ENCODE measurements at places on chromosomes 12 and 14.
A peak's percentile ranks its signal among the peaks of the same experiment; 100 is the strongest.

- no peak for DNase-seq
Measured at GRCh38 chr14:68177728-68178127, 358.1 kb downstream of the RAD51B start.

- no peak for DNase-seq
Measured at GRCh38 chr14:33972583-33973081, 21.8 kb upstream of the EGLN3 start.

GRCh38 chr12:57590479-57590863, 521 bp upstream of the PIP4K2C start:
- no peak for DNase-seq

- DNase-seq: no peak
Measured at GRCh38 chr14:30988509-30988908, 36.9 kb upstream of the AP4S1 start.

DNA sequence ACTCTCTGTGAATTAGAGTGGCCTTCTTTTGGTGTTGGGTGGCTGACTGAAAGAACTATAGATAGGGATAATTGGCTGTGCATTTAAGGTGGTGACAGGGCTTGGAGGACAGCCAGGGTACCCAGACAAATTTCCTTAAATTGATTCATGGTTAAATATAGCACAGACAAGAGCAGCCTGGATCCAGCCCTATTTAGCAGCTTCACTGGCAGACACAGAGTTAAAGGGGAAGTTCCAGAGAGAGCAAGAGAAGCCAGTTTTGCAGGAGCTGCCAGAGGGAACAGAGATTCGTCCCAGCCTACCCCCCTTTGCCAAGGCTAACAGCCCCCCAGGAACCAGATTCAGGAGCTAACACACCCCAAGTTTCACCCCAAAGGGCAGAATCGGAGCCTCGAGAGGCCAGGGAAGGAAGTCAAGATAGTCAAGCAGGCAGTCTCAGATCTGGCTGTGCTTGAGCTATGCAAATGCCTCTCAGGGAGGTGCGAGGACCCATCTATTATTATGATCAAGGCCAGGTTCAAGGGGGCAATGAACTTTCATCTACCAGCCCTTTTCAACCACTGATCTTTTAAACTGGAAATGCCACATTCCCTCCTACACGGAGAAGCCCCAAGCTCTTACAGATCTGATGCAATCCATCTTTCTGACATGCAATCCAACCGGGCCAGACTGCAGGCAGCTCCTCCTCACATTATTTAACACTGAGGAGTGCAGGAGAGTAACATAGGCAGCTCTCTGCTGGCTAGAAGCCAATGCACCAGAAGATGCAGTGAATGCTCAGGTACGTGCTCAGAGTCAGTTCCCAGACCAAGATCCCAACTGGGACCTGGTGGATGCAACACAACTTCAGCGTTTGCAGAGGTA, 58.2 kb downstream of the DHRS2 start:
- no peak for DNase-seq

DNA sequence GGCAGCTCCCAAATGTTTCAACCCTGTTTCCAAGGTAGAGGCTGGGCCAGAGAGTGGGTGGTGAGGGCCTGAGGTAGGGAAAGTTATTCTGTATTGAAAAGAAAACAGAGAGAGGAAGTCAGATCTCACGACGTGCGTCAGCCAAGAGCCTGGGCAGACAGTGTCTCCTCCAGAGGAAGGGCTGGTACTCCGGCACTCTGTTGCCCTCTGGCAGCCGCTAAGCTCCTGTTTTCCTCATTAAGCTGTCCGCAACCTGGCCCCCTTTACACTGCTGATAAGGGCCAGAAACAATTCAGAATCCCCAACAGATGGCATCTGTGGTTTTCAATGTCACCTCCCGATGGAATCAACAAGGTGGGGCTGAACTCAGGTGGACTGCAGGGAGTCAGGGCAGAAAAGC, 26.0 kb upstream of the LTBP2 start:
- no peak for DNase-seq

GRCh38 chr12:113747017-113747416, 219.1 kb downstream of the RBM19 start:
- no peak for DNase-seq

DNA sequence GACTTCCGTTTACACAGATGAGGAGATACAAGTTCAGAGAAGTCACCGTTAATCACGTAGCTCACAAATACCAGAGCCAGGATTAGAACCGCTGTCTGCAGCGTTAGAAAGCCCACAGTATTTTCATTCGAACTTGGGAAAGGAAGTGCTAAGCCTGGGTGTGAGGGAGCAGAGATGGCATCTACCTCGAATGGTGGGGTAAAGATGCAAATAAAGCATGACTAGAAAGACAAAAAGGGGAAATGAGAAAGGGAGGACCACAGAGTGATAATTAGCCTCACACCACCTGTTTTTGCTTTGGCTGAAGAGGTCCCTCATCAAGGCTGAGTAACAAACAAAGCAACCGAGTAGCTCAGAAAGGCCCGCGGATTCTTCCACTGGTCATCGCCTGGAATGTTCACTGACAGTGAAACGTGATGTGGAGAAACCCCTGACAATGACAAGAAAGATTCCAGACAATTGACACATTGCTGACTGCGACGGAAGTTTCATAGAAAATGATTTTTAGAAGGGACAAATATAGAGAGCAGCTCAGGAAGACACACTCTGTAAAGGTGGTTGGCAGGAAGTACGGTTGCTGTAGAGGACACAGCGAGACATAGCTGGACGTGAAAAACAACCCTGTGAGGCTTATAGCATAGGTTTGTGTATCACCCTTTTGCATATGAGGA, 31.5 kb upstream of the BHLHE41 start:
- peak; percentile 35 for DNase-seq

GRCh38 chr14:100698666-100699448, 27.8 kb upstream of the DLK1 start:
- no peak for DNase-seq

GRCh38 chr12:65430571-65431306, 152.3 kb downstream of the MSRB3 start:
- DNase-seq: no peak

DNA sequence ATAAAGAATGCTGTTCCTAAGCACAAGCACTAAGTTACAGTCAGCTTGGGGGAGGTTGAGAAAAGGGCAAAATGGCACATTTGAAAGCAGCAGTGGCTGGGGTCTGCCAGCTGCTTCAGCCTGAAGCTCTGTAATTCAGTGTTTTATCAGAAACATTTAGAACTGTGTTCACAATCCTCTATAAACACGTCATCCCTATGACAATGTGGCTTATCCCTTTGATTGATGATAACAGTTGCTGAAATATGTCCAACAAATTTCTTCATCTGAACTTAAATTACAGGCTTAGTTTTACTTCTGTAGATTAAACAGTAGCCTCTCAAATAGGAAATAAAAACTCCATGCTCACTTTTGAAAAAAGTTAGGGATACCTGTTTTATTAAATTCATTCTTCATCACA, 108.8 kb downstream of the VEZT start:
- no peak for DNase-seq

- DNase-seq: peak; percentile 25
Measured at GRCh38 chr14:67240168-67240932, 885 bp upstream of the PALS1 start.

DNA sequence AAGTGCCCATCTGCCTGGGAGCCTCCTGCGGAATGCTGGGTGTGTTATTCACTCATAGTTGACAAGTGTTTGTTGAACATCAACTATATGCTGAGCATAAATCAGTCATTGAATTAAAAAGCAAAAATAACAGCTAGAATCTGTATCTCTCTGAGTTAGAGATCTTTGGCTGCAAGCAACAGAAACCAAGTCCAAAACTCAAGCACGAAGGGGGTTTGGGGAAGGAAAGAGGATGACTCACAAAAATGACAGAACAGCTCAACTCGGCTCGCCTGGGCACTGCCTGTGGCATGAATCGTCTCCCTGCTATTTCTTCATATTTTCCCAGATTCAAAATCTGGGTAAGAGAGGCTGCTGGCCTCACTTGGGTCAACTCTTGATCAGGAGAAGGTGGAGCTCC, 72.6 kb upstream of the NCOR2 start:
- no peak for DNase-seq

GRCh38 chr12:115208098-115208497, 524.1 kb upstream of the TBX3 start:
- DNase-seq: no peak

GRCh38 chr12:3419558-3419957, 71.4 kb upstream of the PRMT8 start:
- no peak for DNase-seq

- DNase-seq: no peak
Measured at GRCh38 chr12:80364056-80364455, 80.0 kb upstream of the PTPRQ start.

DNA sequence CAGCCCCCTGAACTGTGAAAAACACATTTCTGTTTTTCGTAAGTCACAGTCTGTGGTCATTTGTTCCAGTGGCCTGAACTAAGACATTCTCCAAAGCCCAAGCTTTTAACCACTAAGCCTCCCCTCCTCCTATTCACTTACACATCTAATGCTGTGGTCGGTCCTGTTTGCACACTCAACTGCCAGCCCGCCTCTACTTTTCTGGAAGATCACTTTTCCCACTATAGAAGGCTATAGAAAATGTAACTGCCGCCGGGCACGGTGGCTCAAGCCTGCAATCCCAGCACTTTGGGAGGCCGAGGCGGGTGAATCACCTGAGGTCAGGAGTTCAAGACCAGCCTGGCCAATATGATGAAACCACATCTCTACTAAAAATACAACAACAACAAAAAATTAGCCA, 524.7 kb upstream of the TMEM132C start:
- no peak for DNase-seq

GRCh38 chr12:64181430-64182291, 40.4 kb downstream of the KICS2 start:
- DNase-seq: no peak

DNA sequence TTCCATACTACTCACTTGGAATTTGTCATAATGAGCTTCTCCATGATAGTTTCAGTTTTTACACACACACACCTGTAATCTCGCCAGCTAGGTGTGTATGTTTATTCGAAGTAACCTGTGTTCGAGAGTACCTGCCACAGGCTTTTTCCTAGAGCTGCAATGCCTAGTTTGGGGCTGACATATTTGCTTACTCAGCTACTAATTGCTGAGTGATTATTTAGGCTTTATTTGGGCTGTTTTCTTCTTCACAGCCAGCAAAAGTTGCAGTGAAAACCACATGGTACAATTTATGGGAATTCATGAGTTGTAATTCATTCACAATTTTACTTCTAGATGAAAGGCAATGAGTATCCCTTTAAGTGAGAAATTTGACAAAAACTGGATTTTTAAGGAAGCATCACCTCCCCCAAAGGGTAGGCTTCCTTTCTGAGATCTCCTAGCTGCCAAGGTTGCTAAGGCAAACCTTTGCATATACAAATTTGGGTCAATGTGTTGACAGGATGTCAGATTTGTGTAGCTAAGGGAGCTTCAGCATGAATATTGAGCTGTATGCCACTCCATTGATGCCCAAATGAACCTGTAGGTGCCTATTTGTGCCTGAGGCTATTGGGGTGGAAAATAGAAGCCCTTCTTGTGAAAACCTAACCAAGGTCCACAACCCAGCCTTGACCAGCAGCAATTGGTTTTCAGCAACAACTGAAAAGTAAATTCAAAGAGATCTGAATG, 108.7 kb upstream of the OTX2 start:
- DNase-seq: no peak

GRCh38 chr12:25069224-25069623, 120.3 kb upstream of the BCAT1 start:
- no peak for DNase-seq

GRCh38 chr14:105978618-105979295, 452.4 kb downstream of the TMEM121 start:
- no peak for DNase-seq

- no peak for DNase-seq
Measured at GRCh38 chr12:124759841-124760503, 103.7 kb downstream of the SCARB1 start.

GRCh38 chr12:116673681-116674111, 64.2 kb downstream of the SPRING1 start:
- no peak for DNase-seq

- DNase-seq: no peak
Measured at GRCh38 chr14:106841701-106842100, 1315.3 kb downstream of the TMEM121 start.

GRCh38 chr14:89881839-89882238, 72.7 kb downstream of the EFCAB11 start:
- no peak for DNase-seq

DNA sequence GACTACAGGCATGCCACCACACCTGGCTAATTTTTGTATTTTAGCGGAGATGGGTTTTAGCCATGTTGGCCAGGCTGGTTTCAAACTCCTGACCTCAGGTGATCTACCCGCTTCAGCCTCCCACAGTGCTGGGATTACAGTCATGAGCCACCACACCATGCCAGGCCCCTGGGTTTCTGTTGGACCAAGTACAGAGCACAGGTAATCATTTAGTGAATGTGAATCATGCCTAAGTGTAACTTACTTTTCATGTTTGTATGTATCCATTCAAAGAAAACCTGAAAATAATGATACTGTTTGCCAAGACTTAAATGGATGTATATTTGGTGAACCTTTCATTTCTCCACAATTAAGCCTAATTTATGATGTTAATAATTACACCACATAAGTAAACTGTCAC, 65.9 kb downstream of the FGD6 start:
- no peak for DNase-seq

DNA sequence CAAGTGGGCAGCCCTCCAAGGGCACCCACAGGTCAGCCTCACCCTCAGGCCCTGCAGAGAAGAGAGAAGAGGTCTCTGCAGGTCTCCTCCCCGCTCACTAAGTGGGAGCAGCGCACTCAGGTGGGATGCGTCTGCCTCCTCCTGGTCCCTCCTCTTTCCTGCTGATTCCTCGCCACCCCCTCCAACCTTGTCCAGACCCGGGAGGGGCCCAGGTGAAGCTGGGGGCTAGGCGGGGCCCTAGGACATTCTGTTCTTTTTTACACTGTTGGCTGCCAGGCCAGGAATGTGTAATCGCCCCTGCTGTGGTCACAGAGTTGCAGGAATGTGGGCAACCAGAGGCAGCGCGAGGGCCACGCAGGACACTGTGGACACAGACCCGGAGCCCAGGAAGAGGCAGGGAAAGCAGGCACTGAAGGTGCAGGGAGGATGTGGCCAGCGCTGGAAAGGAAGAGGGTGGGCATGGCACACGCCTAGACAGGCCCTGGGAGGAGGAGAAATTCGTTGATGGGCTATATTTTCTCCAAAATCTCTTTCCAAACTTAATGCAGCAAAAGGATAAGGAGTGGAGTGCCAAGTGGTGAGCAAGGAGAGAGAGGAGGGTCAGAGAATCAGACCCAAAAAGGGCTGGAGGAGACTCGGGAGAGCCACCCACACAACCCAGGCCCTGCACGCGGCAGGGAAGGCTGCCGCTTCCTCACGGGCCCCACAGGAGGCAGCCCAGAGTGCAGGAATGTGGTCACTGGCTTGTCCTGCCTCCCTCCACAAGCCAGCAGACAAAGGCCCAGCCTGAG, 911 bp upstream of the SCNN1A start:
- DNase-seq: no peak

DNA sequence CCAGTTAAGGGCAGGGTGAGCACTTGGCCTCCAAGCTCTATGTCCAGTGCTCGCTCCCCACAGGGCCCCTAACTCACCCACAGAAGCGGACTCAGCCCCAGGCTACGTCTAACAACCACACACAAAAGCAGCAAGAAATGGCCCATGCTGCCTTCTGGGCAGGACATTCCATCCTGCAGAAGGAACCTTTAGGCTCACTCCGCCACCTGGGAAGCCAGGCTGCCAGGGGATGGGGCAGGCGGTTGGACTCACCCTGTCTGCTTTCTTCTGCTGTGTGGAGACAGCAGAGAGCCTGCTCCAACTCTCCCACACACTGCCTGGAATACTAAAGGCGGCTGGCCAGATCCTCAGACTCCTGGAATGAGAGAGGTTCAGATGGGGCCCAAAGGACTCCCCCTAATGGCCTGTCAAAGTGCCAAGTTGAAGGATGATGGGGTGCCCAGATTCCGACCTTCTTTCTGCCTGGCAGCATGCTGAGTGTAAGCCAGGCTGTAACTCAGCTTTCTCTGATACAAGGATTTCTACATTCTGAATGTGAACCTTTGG, 27.7 kb upstream of the BLTP3B start:
- DNase-seq: no peak
